ENCODE measurements at places on chromosomes 5 and 9.

DNA sequence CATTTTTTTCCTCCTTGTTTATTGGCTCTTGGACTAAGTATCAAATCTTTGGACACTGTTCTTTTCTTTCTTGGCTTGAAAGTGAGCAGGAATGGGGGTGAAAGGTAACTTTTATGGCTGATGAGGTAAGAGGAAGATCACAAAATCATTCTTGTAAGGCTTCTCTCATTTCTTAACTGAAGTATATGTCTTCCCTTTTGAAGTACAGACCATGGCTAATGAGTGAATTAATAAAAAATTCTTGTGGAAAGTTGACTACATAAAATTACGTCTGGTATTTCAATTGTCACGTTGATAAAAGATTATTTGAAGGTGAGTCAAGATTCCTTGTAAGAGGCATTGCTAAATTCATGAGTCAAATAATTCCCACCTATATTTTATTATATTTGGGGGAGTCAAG lies 25.1 kb downstream of the VCAN start:
- no peak for DNase-seq

GRCh38 chr9:70283848-70284247 lies 25.1 kb downstream of the SMC5 start:
- no peak for DNase-seq

DNA sequence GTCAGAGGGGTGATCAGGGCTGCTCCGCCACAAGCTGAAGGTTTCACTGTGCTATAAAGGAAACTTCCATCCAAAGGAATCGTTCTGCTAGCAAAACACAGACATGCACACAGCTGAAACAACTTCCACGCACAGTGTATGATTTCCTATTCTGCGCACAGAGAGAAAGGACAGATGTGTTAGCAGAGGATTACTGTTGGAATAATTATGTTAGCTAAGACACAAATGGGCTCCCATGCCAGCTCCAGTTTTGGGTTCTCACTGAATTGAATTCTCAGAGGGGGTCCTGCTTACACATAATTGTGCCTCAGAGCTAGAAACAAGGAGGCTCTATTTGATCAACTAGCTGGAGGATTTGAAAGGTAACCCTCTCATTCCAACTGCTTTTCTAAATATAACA lies 352.4 kb downstream of the IRX2 start:
- no peak for DNase-seq

GRCh38 chr9:18347386-18348082 lies 126.4 kb upstream of the ADAMTSL1 start:
- DNase-seq = no peak

DNA sequence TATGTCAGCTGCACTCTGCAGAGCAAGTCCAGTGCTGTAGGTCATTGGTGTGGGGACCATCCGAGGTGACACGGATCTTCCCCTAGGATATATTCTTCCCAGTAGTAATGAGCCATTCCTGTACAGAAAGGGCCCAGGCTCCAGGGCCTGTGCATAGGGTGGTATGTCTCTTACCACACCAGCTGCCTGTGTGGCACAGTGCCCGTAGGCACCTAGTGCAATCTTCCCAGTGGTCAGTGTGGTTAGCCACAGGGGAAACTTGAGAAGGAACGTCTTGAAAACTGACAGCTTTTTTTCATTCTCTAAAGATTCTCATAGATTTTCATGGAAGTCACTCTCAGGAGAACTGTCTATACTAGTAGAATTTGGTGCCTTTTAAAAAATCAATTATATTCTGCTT lies 39.8 kb downstream of the CYSTM1 start:
- no peak for DNase-seq

DNA sequence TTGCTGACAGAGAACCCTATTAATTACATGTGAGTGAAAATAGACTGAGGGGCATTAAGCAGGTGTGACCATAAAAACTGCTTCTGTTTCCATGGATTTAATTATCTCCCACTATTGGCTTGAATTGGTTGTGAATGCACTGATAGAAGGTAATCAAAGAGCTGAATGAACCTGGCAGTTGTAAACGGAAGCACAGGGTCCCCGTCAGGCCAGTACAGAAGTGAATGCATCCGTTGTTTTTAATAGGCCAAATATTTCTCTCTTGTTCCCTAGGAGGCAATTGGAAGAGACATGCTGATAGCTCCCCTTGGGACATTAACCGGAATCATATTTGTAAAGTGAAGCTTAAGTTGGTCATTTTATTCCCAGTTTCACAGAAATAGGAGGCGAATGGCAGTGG lies 147.0 kb downstream of the CAVIN4 start:
- DNase-seq = no peak

DNA sequence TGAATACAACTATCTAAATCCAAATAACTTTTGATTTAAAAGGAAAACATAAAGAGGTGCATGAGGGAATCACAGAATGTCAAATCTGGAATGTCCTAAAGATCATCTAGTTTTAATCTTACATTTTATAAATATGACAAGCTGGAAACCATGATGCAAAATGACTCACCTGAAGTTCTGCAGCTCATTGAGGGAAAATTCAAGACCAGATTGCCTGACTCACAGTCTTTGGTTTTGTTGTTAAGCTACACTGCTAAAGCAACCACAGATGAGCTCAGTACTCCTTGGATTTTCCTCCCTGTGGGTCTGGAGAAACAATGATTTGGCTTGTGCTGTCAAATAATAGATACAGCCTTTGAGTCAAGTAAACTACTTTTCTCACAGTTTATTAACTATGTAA lies 19.1 kb upstream of the EDIL3 start:
- no peak for DNase-seq

GRCh38 chr5:160175438-160176218 lies 53.7 kb upstream of the FABP6 start:
- DNase-seq = no peak

DNA sequence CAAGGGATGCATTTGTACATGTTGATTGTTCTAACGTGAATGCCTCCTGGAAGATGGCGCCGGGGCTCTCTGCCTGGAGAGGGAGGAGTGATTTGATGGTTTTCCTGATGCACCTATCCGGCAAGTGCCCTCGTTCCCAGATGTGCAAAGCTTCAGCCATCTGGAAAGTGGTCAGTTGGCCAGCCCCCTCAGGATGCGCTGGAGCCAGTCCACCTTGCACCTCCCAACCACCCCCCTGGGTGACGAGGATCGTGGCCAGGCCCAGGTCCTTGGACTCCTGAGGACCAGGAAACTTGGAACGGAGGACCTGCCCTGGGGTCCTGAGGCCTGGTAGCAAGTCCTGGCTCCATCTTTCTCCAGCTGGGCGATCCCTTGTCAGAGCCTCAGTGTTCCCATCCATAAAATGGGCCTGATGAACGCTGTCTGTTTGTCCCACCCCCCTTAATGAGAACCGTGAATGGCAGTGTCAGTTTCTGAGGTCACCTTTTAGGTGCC lies 23.6 kb upstream of the RNU6ATAC start:
- no peak for DNase-seq
